ENCODE measurements at places on chromosomes 5 and 9.

DNA sequence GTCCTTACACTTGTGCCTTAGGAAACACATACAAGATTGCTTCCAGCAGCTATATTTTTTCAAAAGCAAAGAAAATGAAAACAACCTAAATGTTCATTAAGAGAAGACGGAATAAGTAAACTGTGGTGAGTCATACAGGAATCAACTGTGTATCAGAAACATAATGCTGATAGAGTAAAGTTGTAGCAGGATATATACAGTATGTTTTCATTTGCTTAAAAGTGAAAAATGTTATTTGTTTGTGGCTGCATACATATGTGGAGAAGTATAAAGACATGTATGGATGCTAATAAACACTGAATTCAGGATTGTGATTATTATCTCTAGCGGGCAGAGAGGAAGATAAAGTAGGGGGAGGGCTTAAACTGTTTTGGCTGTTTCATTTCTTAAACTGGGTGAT is 8.3 kb downstream of the DCTN4 start:
- DNase-seq, result no peak

- no peak for DNase-seq
Measured at GRCh38 chr9:136526625-136527066, 19.2 kb downstream of the NOTCH1 start.

- no peak for DNase-seq
Measured at GRCh38 chr5:172642926-172643871, 2.1 kb downstream of the NEURL1B start.

GRCh38 chr5:43305948-43306565 is 7.2 kb downstream of the HMGCS1 start:
- no peak for DNase-seq

DNA sequence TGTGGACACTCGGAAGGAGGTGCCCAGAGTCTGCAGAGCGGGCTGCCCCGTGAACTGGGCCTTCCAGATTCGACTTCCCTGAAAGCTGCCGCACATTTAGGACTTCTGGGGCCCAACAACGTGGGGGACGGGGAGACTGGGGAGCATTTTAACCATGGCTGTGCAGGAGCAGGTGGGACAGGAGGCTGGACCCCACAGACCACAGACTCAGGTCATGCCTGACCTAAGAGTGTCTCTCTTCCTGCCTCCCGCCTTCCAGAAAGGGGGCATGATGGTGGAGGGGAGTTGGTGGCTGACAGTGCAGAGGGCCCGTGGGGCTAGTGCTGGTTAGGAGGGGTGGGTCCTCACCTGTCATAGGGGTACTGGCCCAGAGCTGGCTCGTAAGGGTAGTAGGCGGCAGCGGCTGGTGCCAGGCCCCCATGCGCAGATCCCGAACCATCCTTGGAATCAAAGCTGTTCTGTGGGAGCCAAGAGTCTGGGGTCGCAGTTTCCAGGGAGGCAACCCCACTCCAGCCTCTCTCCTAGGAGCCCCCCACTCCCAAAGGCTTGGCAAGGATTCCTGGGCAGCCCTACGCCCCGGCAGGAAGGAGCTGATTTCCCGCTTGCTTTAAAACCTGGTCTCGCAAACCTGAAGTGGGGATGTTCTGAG is 2.2 kb downstream of the IRX4 start:
- DNase-seq, result no peak

GRCh38 chr9:86128235-86128822 is 29.0 kb upstream of the GOLM1 start:
- no peak for DNase-seq

DNA sequence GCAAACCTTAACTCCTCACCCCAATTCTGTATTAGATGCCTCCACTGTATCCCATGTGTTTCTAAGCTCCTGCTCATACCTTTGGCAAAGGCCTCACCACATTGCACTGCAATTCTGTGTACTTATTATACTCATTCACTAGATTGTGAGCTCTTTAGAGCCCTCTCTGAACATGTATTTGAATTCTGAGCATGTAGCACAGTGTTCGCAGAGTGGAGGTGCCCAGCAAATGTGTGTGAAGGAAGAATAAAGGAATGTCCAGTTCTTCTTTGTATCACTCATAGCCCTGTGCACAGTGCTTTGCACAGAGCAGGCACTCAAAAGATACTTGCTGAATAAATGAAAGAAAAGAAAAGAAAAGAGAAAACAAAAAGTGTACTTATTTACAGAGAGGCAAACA is 301.1 kb upstream of the EFNA5 start:
- DNase-seq, result no peak

GRCh38 chr9:35976726-35977125 is 18.8 kb upstream of the OR2S2 start:
- DNase-seq, result no peak

GRCh38 chr5:165956854-165957253 is 2334.6 kb upstream of the WWC1 start:
- DNase-seq, result no peak

DNA sequence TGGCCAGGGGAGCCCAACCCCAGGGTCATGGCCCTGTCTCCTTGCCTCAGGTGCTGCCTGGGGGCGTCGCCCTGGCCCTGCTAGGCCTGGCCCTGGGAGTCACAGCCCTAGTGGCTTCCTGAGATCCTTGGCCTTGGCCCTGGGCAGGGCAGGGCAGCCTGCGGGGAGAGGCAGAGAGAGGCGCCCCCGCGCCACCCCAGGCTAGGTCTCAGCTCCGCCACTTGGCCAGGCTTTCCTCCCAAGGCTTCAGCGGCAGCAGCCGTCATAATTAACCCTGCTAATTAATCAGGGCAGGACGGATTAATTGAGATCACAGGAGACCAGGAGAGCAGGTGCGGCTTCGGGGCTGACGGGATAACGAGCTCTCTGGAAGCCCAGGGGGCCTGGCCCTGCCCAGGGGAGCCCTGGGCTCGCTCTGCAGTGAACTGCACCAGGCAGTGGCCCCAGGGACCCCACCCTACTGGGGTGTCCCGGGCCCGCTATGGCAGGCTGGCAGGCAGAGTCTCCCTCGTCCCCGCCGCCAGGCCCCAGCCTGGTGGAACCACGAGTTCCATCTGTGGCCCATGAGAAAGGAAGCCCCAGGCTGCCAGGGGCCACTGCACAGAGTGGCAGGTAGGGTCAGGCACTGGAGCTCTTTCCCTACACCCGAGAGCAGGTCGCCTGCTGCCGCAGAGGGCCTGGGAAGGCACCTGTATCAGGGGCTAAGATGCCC is 269.6 kb downstream of the PBX3 start:
- no peak for DNase-seq

DNA sequence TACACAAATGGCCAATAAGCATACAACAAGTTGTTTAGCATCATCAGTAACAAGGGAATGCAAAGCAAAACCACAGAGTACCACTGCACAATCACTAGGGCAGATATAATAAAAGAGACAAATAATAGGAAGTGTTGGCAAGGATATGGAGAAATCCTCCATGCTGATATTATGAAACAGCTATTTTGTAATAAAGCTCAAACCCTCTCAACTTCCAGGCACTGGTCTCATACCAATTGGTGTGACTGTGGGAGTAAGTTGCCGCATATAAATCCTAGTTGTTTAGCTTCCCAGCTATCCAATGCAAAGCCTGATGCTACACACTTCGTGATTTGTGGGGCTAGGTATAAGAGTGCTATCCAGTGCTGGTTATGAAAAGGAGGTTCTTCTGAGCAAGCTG is 88.6 kb downstream of the SMIM23 start:
- DNase-seq, result no peak

GRCh38 chr5:102799017-102799416 is 43.9 kb downstream of the PAM start:
- no peak for DNase-seq

- no peak for DNase-seq
Measured at GRCh38 chr9:80811656-80812055, 877.7 kb downstream of the TLE1 start.

DNA sequence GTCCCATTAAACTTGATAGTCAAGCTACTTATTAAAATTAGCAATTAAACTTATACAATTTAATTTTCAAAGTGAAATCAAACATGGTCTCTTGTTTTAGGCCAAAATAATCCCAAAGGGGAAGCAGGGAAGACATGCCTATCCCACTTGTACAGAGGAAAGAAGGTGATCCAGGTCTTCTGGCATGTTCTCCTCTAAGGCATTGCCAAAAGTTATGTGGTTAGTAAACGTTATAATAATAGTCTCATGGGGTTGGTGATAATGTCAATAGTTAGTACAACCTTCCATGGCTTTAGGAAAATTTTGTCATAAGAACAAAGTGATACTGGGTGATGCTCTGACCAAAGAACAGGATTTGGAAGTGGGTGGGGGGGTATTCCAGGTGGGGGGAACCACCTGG is 52.8 kb downstream of the ROR2 start:
- DNase-seq, result no peak

- no peak for DNase-seq
Measured at GRCh38 chr9:34636791-34637355, 714 bp downstream of the SIGMAR1 start.

- no peak for DNase-seq
Measured at GRCh38 chr5:35096932-35097331, 49.2 kb upstream of the AGXT2 start.

DNA sequence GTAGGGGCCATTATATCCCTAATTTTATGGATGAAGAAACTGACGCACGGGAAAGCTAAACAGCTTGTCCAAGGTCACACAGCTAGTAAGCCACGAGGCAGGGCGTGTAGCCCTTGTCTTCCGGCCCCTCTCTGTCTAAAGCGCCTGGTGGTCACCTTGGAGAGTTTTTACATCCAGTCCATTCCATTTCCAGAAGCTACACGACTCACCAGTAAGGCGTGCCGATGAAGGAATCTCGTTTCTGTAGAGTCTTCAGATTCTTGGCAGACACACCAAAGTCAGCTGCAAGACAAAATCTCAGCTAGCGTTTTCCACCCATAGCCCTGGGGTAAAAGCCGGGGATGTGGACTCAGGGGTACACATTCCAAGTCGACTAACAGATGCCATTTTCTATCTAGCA is 80.5 kb downstream of the STK10 start:
- no peak for DNase-seq

DNA sequence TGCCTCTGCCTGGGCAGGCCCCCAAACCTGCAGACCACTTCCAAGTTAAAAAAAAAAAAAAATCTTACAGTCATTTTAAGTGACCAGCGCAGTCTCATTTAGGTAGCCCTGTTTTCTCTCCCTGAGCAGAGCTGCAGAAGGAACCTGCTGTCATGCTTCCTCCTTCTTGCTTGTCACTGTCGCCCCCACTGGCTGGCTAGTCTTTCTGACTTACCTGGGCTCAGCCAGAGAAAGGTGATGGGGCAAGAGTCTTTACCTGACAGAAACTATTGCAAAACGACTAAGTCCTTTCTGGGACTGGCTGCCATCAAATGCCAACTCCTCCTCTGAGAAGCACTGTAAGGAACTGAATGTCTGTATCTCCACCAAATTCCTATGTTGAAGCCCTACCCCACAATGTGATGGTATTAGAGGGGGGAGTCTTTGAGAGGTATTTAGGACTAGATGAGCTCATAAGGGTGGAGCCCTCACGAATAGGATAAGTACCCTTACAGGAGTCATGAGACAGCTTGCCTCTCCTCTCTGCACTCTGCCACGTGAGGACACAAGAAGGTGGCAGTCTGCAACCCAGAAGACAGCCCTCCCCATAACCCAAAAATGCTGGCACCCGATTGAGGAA is 58.4 kb upstream of the SHC3 start:
- DNase-seq, result no peak

DNA sequence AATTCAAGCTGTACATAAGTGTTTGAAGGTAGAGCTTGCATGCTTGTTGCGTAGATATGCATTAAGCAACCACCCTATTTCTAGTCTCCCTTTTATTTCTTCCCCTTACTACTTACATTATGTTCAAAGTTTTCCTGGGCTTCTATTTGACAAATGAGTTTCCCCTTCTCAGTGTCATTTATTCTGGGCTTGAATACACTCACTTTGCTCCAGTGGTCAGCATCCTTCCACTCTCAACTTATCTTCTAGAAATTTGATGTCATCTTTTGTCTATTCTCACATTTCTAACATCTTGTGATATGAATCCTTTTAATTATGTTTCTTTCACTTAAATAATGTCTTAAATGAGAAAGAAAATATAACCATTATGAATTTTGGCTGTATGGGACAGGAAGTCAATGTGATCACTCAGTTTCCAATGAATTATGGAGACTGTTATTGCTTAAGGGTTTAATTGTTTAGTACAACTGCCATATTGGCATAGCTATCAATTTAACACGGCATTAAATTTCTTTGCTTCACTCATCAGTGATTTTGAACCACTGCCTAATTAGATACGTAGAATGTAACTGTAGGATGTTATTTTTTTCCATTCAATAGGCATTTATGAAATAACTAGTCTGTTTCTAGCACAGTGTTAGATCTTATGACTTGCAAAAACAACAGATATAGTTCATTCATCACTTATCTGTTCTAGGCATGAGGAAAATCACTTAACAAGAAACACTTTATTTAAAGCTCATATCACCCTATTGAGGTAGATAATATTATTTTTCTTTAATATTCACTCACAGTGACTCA is 105.5 kb upstream of the CDH12 start:
- no peak for DNase-seq

DNA sequence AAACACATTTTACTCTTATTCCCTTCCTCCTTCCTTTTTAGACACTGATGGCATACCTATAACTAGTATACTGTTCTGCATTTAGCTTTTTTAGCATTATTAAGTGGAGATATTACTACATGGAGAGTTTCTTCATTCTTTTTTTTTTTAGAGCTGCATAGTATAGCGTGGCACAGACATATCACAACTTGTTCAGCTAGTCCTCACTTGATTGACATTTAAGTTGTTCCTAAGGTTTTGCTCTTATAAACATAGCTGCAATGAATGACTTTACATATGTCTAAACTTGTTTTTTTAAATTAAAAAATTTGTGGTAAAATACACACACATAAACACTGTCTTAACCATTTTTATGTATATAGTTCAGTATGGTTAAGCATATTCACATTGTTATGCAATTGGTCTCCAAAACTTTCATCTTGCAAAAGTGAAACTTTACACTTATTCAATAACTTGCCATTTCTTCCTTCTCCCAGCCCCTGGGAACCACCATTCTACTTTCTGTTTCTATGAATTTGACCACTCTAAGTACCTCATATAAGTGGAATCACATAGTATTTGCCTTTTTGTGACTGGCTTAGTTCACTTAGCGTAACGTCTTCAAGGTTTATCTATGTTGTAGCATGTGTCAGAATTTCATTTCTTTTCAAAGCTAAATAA is 48.7 kb downstream of the ANKDD1B start:
- DNase-seq, result no peak

DNA sequence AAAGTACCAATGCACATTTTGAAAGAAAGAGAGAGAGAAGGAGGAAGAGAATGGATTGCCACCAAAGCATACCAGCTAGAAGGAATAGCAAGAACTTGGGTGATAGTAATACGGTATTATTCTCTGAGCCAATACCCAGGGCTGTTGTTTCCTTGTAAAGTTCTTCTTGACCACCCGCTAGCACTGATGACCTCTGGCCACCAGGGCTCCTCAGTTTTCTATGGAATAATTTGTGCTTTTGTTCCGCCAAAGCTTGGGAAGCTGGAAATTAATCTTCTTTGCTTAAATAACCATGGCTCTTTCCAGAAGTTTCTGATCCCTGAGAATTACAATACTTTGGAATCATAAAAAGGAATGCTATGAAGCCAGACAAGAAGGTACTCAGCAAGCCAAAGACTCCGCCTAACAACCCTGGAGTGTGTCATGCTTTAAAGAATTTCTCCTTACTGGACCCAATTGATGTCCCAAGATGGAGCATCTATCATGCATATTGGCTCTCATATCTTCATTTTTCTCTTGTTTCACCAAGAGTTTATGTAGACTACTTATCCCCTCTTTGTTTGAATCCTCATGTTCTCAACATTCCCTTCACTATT is 29.8 kb downstream of the OR2K2 start:
- DNase-seq, result no peak

GRCh38 chr9:108803428-108804065 is 52.2 kb downstream of the ACTL7B start:
- no peak for DNase-seq

- no peak for DNase-seq
Measured at GRCh38 chr5:167710444-167711073, 580.9 kb upstream of the WWC1 start.

Data from GOT3 (cell line).